SK-N-SH (cell line): ENCODE measurements at places on chromosomes 7 and 10. TPM values are rescaled to one million over a fixed set of nuclear protein-coding genes. Genes with fewer than 3 reads are reported as not detected.

GRCh38 chr7:134324107-134324506 lies 7.4 kb upstream of the SLC35B4 start:
- no peak overlapping the region for H3K4me3 ChIP-seq
- H3K27ac ChIP-seq, result no peak overlapping the region

- H3K27me3 ChIP-seq, result no peaks in the 10 kb centered on the region
- peaks cover 7% of the 10 kb centered on the region; the same call in 1 of the 2 replicates for H3K4me1 ChIP-seq
- H3K27ac ChIP-seq, result no peak overlapping the region
- DNase-seq, result no peak
- H3K36me3 ChIP-seq, result peaks cover 11% of the 10 kb centered on the region
- no peak overlapping the region for H3K4me3 ChIP-seq
Measured at GRCh38 chr7:105189859-105190492, 176.0 kb downstream of the KMT2E start.

DNA sequence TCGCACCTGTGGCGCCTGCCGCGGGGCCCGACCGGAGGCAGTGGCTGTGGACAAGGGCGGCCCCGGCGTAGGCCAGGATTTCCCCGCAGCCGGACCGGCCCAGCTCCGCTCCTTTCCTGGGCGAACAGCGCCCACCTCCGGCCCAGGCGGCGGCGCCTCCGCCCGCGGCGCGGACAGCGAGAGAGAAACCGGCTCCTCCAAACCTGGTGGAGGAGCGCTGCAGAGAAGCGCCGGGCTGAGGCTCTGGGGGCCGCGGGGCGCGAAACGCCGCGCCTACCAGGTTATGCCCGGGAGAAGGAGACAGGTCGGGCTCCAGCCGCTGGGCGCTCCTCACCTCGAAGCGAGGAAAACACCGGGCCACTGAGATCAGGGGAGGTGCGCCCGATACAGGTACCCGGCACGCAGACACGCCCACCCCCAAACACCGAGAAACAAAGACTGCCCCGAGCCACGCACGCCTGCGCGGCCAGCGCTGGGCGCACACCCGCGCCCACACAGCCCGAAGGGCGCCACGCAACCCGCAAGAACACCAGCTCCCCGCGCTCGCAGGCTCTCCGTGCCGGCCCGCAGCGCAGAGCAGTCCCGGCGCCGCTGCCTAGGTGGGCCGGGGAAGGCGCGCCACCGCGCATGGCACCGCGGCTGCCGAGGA lies 3.3 kb downstream of the GRID1 start:
- H3K4me1 ChIP-seq, result peaks cover 21% of the 10 kb centered on the region; the same call in 1 of the 2 replicates
- H3K27ac ChIP-seq, result no peak overlapping the region
- H3K27me3 ChIP-seq, result peaks cover 14% of the 10 kb centered on the region
- DNase-seq, result no peak
- no peak overlapping the region for H3K4me3 ChIP-seq

GRCh38 chr10:71970869-71971268 lies 6.7 kb downstream of the CHST3 start:
- H3K4me3 ChIP-seq, result no peak overlapping the region
- no peak overlapping the region for H3K27ac ChIP-seq
- H3K36me3 ChIP-seq, result no peaks in the 10 kb centered on the region
- peaks cover 53% of the 10 kb centered on the region for H3K4me1 ChIP-seq
- DNase-seq, result peak; percentile 19

GRCh38 chr10:92202536-92202935 lies 88.3 kb downstream of the CPEB3 start:
- no peaks in the 10 kb centered on the region for H3K4me1 ChIP-seq
- no peak overlapping the region for H3K4me3 ChIP-seq
- DNase-seq, result no peak

DNA sequence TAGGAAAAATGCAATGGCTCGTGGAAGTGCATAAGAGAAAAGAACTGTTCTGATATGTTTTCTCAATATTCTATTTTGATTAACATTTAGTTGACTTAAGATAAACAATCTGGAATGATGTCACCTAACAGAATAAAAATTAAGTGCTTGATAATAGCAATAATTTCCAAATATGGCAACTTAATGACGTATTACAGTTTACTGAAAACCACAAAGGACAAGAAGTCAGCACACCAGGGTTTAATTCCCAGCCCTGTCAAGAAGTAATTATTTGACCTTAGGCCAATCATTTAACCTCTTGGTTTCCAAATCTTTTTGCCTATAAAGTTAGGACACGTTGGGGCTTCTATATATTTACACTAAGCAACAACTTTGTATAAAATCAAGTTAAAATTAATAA lies 95.7 kb downstream of the CABCOCO1 start:
- no peaks in the 10 kb centered on the region for H3K27me3 ChIP-seq
- no peaks in the 10 kb centered on the region for H3K36me3 ChIP-seq
- H3K27ac ChIP-seq, result peak overlapping the region; percentile 49
- no peak overlapping the region for H3K4me3 ChIP-seq
- DNase-seq, result no peak

GRCh38 chr10:111379534-111380187 lies 302.8 kb downstream of the ADRA2A start:
- H3K4me1 ChIP-seq, result no peaks in the 10 kb centered on the region
- no peak for DNase-seq
- no peak overlapping the region for H3K27ac ChIP-seq
- no peak overlapping the region for H3K4me3 ChIP-seq
- no peaks in the 10 kb centered on the region for H3K36me3 ChIP-seq
- H3K27me3 ChIP-seq, result no peaks in the 10 kb centered on the region

GBX1 gene
- polyA plus RNA-seq, result not detected in 2 replicates

CYP3A4 gene
- not detected in 2 replicates for polyA plus RNA-seq

UCN3 gene
- not detected in 2 replicates for polyA plus RNA-seq

C10orf90 gene
- 0.10 and 0.21 TPM in 2 replicates for polyA plus RNA-seq

CCSER2 gene
- 8.5 and 12.2 TPM in 2 replicates for polyA plus RNA-seq
